ENCODE measurements at places on chromosomes 2 and 18. TPM values are rescaled to one million over a fixed set of nuclear protein-coding genes. Genes with fewer than 3 reads are reported as not detected.

DNA sequence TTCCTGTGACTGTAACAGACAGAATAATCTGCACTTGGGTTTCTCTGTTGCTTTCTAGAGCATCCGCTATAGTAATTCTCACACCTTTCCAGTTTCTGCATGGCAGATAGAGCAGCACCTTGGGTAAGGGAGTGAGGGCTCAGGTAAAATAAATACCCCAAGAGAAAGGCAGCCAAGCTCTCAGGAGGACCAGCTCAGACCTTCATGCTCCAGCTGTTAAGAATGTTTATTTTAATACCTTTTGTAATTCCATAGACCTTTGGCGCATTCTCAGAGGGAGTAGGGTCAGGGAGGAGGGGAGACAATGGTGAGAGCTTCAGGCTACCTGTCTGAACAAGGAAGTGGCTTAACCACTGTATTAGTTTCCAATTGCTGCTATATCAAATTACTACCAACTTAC lies 16.2 kb upstream of the TMEM178A start:
- no peaks in the 10 kb centered on the region for H3K27me3 ChIP-seq
- no peak overlapping the region for H3K27ac ChIP-seq
- no peaks in the 10 kb centered on the region for H3K4me1 ChIP-seq
- H3K36me3 ChIP-seq = no peaks in the 10 kb centered on the region

CHRND gene
- total RNA-seq = not detected

DNA sequence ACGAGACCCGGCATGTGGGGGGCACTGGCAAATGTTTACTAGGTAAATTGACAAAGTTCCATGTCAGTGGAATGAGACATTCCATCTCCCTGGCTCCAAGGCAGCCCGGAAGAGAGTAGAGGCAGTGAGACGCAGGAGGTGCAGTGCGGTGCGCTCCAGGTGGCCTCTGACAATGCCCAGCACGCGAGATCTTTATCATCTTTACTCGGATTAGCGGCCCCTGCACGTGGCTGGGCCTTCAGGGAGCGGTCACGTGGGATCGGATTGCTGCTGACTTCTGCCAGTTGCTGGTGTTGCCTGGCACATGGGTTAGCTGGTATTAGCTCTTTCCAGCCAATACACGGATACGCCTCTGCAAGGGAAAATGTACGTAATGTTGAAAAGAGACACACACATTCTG lies 151.2 kb upstream of the ALKAL2 start:
- no peaks in the 10 kb centered on the region for H3K36me3 ChIP-seq
- H3K27ac ChIP-seq = no peak overlapping the region
- no peaks in the 10 kb centered on the region for H3K4me1 ChIP-seq
- DNase-seq = no peak
- H3K4me3 ChIP-seq = no peak overlapping the region
- H3K27me3 ChIP-seq = peaks cover 5% of the 10 kb centered on the region

DNA sequence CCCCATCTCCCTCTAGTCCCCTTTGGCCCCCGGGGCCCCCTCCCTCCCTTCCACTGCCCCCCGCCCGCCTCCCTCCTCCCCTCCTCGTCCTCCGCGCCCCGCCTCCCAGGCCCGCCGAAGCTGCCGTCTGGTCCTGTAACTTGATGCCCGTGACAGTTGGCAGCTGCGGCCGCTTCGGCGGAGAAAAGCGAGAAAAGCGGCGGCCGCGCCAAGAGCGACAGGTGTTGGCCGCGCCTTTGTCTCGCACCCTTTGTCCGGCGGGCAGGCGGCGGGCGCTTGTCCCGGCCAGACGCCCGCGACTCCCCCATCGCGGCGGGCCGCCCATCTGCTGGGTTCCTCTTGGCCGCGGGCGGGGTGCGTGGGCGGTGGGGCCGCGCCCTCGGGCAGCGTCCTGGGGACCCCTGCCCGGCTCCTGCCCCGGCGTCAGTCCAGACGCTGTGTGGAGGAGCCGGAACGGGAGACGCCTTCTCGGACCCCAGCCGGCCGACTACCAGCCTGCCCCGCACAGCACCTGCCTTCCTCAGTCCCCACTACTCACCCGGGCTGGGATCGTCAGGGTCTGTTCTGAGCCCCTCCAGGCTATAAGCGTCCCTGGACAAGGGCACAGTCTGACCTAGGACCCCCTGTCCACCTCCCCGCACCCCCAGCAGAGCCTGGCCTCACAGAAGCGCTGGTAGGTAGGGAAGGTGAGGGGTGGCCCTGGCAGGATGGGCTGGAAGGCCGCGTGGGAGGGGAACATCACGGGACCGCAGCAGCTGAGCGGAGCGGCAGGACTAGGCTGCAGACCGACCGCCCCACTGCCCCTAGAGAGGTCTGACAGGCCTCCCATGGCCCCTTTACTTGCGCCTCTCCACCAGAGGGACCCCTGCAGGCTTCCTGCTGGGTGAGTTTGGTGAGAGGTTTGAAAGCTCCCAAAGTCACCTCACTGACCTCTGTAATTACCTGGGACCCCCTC lies 1.2 kb upstream of the HES6 start:
- DNase-seq = peak; percentile 78
- no peaks in the 10 kb centered on the region for H3K4me1 ChIP-seq
- no peaks in the 10 kb centered on the region for H3K27me3 ChIP-seq
- peaks cover 6% of the 10 kb centered on the region for H3K36me3 ChIP-seq
- peak overlapping the region; percentile 77 for H3K27ac ChIP-seq

DNA sequence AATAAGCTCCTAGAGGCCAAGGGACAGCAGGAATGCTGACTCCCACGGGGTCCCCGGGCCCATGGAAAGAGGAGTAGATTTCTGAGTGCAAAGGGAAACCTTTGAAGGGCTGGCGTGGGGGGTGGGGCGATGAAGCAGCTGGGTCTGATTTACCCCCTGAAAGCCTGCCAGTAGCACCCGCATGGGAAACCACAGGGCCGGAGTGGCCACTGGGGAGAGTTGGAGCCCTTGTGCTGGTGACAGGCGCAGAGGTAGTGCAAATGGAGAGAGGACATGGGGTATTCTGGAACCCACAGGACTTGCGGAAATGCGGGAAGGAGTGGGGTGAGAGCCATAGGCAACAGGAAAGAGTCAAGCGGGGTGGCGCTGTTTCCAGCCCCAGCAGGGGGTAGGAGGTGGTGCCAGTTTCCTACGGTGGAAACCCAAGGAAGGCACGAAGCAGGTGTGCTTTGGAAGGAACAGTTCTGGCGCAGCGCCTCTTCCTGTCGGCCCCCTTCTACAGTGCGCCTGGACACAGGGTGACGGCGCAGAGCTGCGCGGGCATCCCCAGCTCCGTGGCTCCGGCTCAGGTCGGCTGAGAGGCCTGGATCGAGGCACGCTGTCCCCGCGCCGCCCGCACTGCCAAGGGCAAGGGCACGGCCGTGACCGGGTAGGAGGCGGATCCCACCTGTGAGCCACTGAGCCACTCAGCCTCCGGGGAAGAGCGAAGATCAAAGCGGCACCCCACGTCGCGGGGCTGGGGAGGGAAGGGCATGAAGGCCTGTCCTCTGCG lies 149.0 kb upstream of the GLI2 start:
- no peak overlapping the region for H3K4me3 ChIP-seq
- DNase-seq = no peak
- no peaks in the 10 kb centered on the region for H3K4me1 ChIP-seq
- peaks cover 17% of the 10 kb centered on the region for H3K27me3 ChIP-seq

- no peak for DNase-seq
- H3K4me1 ChIP-seq = no peaks in the 10 kb centered on the region
- H3K27me3 ChIP-seq = no peaks in the 10 kb centered on the region
- no peak overlapping the region for H3K4me3 ChIP-seq
These were observed 221.6 kb downstream of the NR4A2 start for GRCh38 chr2:156110890-156111289.

DNA sequence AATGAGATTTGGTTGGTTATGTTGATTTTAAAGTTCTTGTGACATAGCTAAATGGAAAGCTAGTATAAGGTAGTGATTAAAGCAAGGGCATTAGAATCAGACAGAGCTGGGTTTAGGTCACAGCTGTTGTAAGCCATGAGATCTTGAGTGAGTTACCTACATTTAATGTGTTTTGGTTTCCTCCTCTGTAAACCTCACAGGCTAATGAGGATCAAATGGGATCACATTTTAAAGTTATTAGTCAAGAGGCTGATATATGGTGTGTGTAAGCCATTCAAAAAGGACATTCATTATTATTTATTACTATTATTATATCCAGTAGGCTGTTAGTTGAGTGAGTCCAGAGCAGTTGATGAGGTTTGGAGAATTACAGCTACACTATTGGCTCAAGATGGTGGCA lies 416.2 kb downstream of the IRS1 start:
- H3K4me3 ChIP-seq = no peak overlapping the region
- no peak for DNase-seq
- H3K27me3 ChIP-seq = no peaks in the 10 kb centered on the region

- H3K27me3 ChIP-seq = no peaks in the 10 kb centered on the region
- no peak overlapping the region for H3K4me3 ChIP-seq
- peaks cover 40% of the 10 kb centered on the region for H3K4me1 ChIP-seq
- no peak for DNase-seq
- peak overlapping the region; percentile 95 for H3K27ac ChIP-seq
- no peaks in the 10 kb centered on the region for H3K36me3 ChIP-seq
These were observed 61.3 kb downstream of the TMEM247 start for GRCh38 chr2:46540496-46541331.

GRCh38 chr2:113255140-113256070 lies 23.3 kb downstream of the PAX8 start:
- H3K4me3 ChIP-seq = no peak overlapping the region
- no peak for DNase-seq
- H3K4me1 ChIP-seq = no peaks in the 10 kb centered on the region
- no peaks in the 10 kb centered on the region for H3K27me3 ChIP-seq
- H3K27ac ChIP-seq = no peak overlapping the region

DNA sequence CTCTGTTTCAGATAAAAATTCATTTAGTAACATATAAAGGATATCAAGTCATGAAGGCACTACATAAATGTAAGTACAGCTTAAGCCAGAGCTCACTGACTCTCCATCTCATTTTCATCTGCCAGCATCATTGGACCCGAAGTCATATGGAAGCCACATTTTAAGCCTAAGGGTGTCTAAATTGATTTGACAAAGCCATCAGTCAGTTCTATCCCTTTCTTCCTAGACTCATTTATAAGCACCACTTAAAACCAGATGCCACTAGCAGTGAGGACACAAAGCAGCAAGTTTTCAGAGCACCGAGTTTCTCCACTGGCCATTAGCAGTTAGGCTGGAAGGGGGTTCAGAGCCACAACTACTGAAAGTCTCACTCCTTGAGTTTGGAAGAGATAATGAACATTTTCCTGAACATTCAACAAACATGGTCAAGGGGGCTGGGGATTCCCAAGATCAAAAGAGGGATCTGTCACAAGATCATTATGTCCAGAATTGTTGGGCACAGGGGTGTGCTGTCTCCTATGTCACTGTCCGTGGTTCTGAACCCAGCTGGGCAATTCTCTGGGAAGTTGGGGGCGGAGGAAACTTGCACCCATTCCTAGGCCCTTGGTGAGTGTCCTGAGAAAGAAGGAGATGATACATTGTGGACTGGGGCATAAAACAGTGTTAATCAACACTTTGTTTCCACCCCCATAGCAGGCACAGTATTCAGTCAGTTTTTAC lies 158.5 kb upstream of the LMAN1 start:
- H3K4me1 ChIP-seq = peaks cover 48% of the 10 kb centered on the region
- no peaks in the 10 kb centered on the region for H3K36me3 ChIP-seq

GRCh38 chr2:186591506-186591890 lies 1.6 kb downstream of the ITGAV start:
- no peak overlapping the region for H3K4me3 ChIP-seq
- no peak for DNase-seq
- no peaks in the 10 kb centered on the region for H3K36me3 ChIP-seq

CHRNG gene
- not detected for total RNA-seq

RUFY4 gene
- 0.16 TPM for total RNA-seq

GRCh38 chr2:108257757-108258331 lies 18.1 kb downstream of the SULT1C3 start:
- H3K36me3 ChIP-seq = no peaks in the 10 kb centered on the region
- H3K4me1 ChIP-seq = no peaks in the 10 kb centered on the region
- DNase-seq = no peak

ACVR1C gene
- 0.14 TPM for total RNA-seq

DNA sequence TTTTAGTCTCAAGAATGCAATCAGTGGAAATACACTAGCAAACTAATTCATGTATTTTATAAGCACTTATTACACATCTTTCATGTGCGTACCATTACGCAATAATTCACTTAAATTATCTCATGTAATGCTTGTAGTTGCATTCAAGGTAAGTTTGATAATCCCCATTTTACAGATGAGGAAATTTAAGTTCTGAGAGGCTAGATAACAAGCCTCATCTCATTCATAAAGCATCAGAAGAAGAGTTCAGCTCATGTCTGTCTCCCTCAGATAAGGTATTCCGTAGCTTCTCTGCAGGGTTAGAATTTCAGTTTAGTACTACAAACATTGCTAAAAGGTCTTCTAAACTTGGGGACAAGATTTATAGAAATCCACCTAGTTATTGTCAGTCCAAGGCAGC lies 47.8 kb downstream of the HNMT start:
- DNase-seq = no peak
- H3K27ac ChIP-seq = no peak overlapping the region
- no peaks in the 10 kb centered on the region for H3K36me3 ChIP-seq
- H3K4me1 ChIP-seq = no peaks in the 10 kb centered on the region
- no peak overlapping the region for H3K4me3 ChIP-seq

DNA sequence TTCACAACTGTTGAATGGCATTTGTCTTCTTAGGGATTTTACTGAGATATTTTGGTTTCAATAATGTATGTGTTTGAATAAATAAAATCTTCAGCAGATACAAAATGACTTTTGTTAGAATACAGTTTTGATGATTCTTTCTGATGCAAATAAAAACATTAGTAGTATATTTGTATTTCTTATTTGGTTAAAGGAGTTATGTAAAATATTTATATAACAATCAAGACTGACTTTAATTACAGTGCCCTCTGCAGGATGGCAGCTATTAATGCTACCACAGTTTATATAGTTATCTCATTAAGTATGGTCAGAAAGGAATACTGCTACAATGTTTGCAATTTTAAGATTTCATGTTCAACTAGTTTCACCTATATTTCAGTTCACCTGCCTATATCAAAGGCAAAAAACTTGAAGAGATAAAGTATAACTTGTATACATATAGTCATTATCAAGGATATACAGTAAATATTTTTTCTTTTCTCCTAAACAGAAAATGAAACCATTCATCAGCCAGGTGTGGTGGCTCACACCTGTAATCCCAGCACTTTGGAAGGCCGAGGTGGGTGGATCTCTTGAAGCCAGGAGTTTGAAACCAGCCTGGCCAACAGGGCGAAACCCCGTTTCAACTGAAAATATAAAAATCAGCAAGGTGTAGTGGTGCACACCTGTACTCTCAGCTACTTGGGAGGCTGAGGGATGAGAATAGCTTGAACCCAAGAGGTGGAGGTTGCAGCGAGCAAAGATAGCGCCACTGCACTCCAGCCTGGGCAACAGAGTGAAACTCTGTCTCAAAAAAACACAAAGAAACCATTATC lies 19.8 kb downstream of the ARL5A start:
- no peaks in the 10 kb centered on the region for H3K4me1 ChIP-seq
- H3K4me3 ChIP-seq = no peak overlapping the region
- H3K36me3 ChIP-seq = no peaks in the 10 kb centered on the region
- no peaks in the 10 kb centered on the region for H3K27me3 ChIP-seq
- H3K27ac ChIP-seq = no peak overlapping the region

- H3K4me3 ChIP-seq = no peak overlapping the region
- no peak for DNase-seq
- H3K27ac ChIP-seq = no peak overlapping the region
- no peaks in the 10 kb centered on the region for H3K27me3 ChIP-seq
- no peaks in the 10 kb centered on the region for H3K4me1 ChIP-seq
These were observed 197.3 kb upstream of the TWIST2 start for GRCh38 chr2:238650536-238650935.

All from sigmoid colon (tissue), 7 donors.